ENCODE measurements at places on chromosomes 4 and X.
A peak's percentile ranks its signal among the peaks of the same experiment; 100 is the strongest.

DNA sequence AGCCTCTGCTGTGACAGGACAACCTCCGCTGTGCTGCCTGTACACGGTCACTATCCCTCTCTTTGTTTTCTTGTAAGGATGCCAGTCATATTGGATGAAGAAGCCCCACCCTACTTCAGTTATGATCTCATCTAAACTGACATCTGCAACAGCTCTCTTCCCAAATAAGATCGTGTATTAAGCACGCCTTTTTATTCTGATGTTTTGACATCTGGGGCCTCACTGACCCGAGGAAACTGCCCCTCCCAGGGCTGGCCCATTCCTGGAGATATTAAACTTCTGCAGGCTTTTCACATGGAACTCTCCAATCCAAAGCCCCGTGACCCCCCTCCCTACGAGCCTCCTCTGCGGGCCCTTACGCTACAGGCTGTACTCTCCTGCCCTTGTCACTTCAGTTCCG is 232.0 kb downstream of the ARHGAP10 start:
- DNase-seq, result no peak

- DNase-seq, result no peak
These were observed 1.4 kb upstream of the LRIT3 start for GRCh38 chr4:109846395-109847098.

DNA sequence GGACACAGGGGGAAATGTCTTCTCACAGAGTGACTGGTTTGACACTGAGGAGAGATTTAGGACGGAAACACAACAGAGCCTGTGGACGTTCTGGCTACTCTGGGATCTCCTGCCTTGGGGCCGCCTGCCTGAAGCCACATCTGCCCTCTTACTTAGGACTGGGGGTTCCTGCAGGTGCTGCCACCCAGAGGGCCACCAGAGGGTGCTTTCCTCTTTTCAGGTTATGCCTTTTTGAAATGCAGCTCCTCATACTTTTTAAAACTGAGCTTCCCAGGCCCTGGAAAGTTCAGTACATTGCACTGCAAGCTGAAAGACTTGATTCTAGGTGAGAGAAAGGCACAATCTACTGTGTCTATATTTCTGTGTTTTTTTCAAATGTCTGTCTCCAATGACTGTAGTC is 92.2 kb upstream of the PGRMC2 start:
- DNase-seq, result no peak

DNA sequence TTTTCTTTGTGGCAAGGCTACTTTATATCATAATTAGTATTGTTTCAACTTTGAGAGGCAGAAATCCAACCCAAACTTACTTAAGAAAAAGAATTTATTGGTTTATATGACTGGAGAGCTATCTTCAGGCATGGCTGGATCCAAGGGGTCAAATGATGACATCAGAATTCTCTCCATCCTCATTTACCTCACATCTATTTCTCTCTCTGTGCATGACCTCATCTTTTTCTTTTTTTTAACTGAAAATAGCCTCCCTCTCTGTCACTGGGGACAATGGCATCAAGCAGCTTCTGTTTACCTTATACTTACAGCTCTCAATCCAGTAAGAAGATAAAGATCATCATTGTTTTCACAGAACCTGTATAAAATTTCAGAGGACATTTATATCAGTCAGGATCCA is 12.0 kb upstream of the EXOC1L start:
- no peak for DNase-seq

DNA sequence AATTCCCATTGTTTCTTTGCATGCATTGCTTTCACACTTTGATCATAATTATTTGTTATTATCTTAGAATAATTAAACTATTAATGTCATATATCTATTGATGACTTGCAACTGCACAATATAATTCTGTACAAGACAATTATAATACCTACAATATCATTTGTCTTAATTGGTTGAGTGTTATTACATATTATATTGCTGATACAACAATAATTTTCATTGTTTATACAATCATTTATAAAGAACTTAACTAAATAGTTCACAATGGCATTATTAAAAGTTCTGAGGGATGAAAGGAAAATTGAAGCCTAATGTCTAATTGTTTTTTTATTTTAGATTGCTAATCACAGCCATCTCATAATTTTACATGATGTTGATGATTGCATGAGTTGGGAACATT is 227.6 kb downstream of the GALNTL6 start:
- DNase-seq, result no peak

DNA sequence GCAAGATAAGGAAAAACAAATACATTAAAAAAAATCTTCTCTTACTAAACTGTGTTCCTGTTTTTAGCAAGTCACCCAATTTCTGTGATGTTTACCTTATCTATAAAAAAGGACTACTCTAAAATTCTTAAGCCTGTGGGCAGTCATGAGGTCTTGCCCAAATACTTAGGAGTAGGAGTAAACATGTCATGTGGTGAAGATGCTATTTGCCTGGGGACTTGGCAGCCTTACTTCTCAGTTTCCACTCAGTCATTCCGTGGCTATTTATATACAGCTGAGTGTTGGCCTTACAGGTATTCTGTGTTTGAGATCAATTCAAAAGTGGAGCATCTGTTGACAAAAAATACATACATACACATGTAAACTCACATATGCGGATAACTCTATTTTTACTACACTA is 89.9 kb upstream of the TLR2 start:
- DNase-seq, result no peak

GRCh38 chr4:95178938-95179337 is 369.8 kb downstream of the UNC5C start:
- DNase-seq, result no peak

- no peak for DNase-seq
These were observed 23.7 kb downstream of the LRPAP1 start for GRCh38 chr4:3508542-3508941.

DNA sequence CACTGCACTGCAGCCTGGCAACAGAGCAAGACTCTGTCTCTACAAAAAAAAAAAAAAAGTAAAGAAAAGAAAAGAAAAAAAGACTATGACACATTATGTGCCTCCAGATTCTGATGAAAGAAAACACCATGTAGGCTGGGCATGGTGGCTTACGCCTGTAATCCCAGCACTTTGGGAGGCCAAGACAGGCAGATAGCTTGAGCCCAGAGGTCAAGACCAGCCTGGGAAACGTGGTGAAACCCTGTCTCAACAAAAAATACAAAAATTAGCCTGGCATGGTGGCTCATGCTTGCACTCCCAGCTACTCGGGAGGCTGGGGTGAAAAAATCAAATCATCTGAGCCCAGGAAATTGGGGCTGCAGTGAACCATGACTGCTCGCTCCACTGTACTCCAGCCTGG is 19.4 kb downstream of the THOC2 start:
- no peak for DNase-seq

- DNase-seq, result no peak
These were observed 37.4 kb upstream of the DHRSX start for GRCh38 chrX:2538031-2538757.

DNA sequence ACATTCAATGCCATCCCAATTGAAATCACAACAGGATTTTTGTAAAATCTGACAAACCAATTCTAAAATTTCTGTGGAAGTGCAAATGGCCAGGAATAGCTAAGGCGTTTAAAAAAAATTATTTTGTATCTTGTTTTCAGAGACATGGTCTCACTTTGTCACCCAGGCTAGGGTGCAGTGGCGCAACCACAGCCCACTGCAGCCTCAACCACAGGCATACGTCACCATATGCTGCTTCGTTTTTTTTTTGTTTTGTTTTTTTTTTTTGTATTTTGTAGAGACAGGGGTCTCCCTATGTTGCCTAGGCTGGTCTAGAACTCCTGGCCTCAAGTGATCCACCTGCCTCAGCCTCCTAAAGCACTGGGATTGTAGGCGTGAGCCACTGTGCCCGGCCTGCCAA is 24.5 kb downstream of the ZNF41 start:
- no peak for DNase-seq

DNA sequence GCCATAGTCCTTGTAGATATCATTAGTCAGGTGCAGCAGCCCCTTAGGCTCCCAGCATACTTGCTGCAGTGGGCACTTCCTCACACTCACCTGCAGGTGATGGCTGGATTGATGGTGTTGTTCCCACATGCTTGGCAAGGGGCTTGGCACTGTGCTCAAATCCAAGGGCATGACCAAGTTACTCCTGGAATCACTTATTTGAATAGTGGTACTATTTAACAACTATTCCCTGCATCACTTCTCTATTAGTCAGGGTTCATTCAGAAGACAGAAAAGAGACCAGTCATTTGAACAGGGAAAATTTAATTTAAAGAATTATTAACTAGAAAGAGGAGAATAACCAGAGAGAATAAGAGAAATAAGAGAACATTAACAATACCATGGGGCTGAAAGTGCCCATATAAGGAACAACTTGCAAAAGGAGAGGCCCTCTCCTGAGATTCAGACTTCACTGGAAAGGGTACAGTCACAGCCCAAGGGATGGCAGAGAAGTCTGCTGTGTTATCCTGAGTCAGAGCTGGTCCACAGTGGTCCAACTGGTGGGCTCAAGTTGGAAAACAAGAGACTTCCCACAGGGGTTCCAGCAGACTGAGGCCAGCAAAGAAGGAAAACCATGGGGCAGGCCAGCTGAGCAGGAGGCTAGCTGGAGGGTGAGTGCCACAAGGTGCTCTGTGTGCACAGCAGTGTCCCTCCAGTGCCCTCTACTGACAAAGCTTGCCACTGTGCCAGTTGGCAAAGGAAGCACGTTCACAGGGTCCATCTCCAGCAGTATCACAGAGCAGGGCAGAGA is 9.8 kb downstream of the SPP1 start:
- DNase-seq, result no peak

DNA sequence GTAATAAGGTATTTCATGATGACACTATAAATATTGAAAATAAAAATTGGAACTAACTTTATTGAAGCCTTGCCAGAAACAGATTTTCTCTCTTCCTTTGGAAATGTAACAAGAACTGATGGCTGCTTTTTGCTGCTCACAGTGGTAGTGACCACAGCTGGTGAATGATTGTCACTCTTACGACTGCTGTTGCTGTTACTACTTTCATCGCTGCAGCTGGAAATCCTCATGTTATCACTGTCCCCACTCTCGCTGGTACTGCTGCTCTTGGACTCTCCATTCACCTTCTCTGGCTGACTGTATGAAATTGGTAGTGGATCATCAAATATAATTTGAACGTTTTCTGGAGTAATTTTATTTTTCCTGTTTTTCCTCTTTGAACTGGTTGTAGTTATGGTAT is 28.5 kb upstream of the COX18 start:
- no peak for DNase-seq

- DNase-seq, result no peak
These were observed 100.6 kb downstream of the AKAP4 start for GRCh38 chrX:50100188-50100587.

DNA sequence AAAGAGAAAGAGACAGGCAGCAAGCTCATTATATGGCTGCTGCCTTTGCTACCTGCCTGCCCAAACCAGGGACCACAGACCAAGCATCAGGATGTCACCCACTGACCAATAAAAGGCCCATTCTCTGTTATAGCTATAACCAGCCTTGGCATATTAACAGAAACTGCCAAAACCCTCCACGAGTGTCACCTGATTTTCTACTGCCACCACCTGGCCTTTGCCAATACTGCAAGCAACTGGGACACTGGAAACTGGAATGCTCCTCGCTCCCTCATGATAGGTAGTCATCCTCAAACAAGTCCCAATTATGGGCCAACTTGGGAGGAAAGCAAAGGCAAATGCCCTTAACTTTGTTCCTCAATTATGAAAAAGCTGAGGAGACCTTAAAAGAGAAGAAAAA is 76.0 kb downstream of the SPIN4 start:
- DNase-seq, result peak; percentile 19

DNA sequence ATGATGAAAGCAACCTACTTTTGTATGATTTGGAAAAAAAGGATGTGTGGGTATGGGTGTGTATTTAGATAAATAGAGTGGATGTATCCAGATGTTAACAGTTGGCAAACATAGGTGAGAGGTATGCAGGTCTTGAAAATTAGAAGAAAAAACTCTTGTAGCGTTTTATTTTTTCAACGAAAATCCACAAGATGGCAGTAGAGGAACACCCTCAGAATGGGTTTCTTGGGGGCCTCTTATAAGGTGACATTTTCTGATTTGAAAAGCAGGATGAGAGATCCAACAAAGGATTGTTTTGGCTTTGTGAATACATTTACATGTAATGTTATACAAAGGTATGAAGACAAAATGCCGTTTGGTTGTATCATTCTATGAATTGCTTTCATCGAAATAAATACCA is 68.3 kb downstream of the FMR1NB start:
- DNase-seq, result no peak

GRCh38 chrX:51024106-51024696 is 113.7 kb downstream of the BMP15 start:
- DNase-seq, result no peak

GRCh38 chr4:181507180-181507835 is 735.9 kb upstream of the TENM3 start:
- DNase-seq, result no peak

GRCh38 chrX:84611843-84612636 is 109.8 kb upstream of the HDX start:
- DNase-seq, result no peak

- no peak for DNase-seq
These were observed 35.9 kb upstream of the PHOX2B start for GRCh38 chr4:41784191-41784979.

DNA sequence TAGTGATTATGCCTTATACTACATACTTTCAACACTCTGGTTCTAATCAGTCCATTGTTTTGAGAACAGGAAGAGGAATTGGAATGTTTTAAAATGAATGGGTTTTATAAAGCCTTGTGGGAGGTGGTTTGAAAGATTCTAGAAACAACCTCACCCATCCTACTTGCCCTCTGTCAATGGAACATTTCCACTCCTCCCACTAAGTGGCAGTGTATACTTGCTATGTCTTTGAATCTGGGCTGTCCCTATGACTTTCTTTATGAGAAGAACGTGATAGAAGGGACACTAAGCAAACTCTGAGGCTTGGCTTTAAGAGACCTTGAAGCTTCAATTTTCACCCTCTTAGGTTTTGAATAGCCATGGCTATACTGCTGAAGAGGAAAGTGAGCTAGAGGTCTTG is 611.2 kb downstream of the PPP4R3C start:
- DNase-seq, result no peak

GRCh38 chr4:144594471-144594986 is 51.4 kb upstream of the HHIP start:
- DNase-seq, result no peak

GRCh38 chrX:111270339-111270738 is at the start of gene CAPN6:
Gene CAPN6, minus strand, starts transcription at chrX:111270483. Its CDS starts 6,547 bp downstream, at chrX:111263936.
- no peak for DNase-seq

DNA sequence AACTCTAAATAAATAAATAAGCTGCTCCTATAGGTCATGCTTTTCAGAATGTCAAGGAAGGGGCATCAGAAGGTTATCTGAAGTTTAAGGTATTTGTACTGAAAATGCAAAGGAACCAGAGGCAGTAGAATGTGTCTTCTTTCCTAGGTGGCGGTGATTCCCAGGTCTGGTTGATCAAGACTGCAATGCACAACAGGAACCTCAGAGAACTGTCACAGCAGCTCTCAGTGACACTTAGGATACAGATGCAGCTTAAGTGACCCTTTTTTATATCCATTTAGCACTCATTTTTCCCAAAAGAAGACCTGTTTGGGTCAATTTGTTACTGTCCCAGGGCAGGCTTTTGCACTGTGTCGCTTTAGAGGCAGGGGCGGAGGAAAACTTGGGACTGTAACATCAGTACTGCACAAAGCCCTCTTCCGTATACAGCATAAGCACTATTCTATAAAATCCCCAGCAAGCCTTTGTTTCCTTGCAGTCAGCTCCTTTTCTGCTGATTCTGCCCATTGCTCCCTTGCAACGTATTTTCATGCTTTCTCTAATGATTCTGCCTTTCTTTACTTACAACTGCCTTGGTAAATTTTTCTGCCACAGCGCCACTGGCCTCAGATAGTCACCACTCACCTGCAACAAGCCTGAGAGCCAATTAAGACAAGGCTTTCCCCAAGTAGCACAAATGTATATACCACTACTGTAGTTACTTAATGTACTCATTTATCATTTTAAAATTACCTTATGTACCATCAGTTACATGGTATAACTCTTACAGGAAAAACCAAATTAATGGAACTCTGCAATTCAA is 1.5 kb upstream of the MND1 start:
- no peak for DNase-seq

Data from activated T-cell treated with anti-CD3 and anti-CD28 coated beads, Interleukin-2, amount 50 U/mL, for 1 hour (primary cell).